ENCODE measurements at places on chromosomes 13 and 19. TPM values are rescaled to one million over a fixed set of nuclear protein-coding genes. Genes with fewer than 3 reads are reported as not detected.

GRCh38 chr19:3034656-3035541 lies 5.8 kb upstream of the TLE2 start:
- peak overlapping the region; percentile 67 for H3K27ac ChIP-seq
- peaks cover 5% of the 10 kb centered on the region for H3K4me1 ChIP-seq
- peak overlapping the region; percentile 53 for H3K4me3 ChIP-seq
- DNase-seq: peak; percentile 77

GRCh38 chr19:55088543-55089341 lies 13.1 kb downstream of the EPS8L1 start:
- peaks cover 3% of the 10 kb centered on the region for H3K36me3 ChIP-seq
- no peak overlapping the region for H3K27ac ChIP-seq
- H3K4me1 ChIP-seq: no peaks in the 10 kb centered on the region
- no peaks in the 10 kb centered on the region for H3K27me3 ChIP-seq

The LATS2 gene
- total RNA-seq: 14.9 TPM

DNA sequence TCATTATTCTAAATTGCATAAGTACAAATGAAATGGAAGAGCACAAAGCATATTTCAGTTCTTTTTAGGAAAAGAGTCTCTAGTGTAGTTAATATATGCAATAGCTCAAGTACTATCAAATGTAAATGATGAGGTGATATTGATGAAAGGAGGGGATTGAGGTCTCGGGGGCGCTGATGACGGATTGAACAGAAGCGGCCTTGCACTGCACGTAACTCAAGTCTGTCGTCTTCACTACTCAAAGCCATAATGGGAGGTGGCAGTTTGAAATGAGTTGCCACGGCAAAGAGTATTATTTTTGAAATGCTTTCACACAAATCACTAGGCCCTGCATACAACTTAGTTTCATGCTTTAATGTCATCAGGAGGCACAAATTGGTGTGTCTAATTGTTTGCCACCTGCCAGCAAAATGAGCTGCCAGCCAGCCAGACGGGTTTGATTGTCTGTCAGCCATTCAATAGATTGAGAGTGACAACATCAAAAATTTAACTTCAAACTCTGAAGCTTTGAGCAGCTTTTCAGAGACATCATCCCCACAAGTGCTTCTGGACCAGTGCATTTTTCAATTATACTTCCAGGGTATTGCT lies 256.6 kb downstream of the NBEA start:
- no peak overlapping the region for H3K4me3 ChIP-seq
- H3K4me1 ChIP-seq: no peaks in the 10 kb centered on the region
- H3K27ac ChIP-seq: no peak overlapping the region
- DNase-seq: no peak
- no peaks in the 10 kb centered on the region for H3K27me3 ChIP-seq
- H3K36me3 ChIP-seq: no peaks in the 10 kb centered on the region

DNA sequence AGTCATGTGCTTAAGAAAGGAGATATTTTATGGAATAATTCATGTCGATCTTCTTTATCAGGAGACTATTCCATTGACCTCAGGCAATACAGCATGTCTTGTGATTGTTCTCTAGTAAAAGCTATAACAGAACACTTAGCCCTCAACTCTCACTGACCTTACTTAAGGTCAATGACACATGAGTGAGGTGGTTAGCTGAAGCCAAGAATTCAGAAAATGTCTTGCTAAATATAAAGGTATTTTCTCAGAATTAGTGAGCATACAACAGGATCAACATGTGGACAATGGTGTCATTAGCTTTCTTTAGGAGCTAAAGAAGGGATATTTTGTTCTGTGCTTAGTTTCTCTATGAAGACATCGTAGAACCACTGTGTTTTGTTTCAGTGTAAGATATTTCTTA lies 1730.4 kb upstream of the SLC10A2 start:
- H3K4me3 ChIP-seq: no peak overlapping the region
- H3K36me3 ChIP-seq: no peaks in the 10 kb centered on the region
- H3K4me1 ChIP-seq: no peaks in the 10 kb centered on the region
- H3K27me3 ChIP-seq: no peaks in the 10 kb centered on the region

All from SJCRH30 (cell line).